ENCODE measurements at places on chromosomes 7 and 10.

- DNase-seq: no peak
Measured at GRCh38 chr7:127536741-127537140, 48.7 kb downstream of the GCC1 start.

DNA sequence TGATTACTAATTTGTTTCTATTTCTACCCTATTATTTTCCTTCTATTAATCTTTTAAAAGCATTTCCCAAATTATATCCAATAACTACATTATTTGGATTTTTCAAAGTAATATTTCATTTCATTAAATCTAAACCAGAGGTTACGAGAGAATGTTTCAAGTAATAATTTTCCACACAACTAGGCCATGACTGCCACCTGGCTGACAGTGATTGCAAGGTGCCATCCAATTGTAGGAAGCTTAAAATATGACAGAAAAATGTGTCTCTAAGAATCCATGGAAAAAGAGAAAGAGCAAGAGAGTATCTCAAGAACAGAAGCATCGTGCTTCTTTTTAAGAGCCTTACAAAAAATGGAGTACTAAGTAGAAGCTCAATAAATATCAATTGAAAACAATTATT lies 48.7 kb downstream of the TPK1 start:
- DNase-seq: no peak

DNA sequence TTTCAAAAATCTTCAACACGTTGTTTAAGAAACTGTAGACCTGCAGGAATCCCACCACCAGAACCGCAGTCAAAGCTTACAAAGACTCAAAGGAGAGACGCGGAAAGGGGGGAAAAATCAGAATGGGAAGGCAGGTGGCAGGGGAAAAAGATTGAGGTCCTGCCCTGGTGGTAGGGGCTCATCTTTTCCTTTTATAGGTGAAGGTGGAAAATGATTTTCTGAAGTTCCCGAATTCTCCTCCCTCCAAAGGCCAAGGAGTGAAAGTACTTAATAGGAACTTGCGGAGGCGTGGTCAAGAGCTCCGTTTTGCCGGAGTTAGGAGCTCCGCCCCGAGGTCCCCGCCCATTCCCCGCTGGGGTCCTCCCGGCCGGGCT lies 724 bp downstream of the BBIP1 start:
- DNase-seq: peak; percentile 88

GRCh38 chr10:93591065-93591808 lies 9.8 kb downstream of the RBP4 start:
- no peak for DNase-seq

DNA sequence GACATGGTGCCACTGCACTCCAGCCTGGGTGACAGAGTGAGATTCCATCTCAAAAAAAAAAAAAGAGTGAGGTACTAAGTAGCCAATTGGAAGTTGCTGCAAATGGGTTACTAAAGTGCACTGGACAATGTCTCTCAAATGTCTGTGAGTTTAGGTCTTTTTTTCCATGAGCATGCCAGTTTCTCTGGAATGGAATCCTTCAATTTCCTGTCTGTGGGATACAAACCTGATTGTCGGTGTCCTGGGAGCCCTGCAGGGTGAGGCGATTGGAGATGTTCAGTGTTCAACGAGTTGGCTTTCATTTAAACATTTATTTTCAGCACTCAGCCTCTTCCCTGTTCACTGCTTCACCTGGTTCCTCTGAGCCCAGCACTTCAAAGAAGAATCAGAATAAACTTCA lies 5.3 kb upstream of the CALD1 start:
- no peak for DNase-seq

- DNase-seq: no peak
Measured at GRCh38 chr7:24829787-24830186, 72.5 kb upstream of the GSDME start.

- no peak for DNase-seq
Measured at GRCh38 chr7:37349979-37350590, 98.6 kb downstream of the ELMO1 start.

GRCh38 chr10:70508912-70509756 lies 30.6 kb downstream of the PALD1 start:
- DNase-seq: no peak

GRCh38 chr7:100670074-100670473 lies 3.5 kb upstream of the GNB2 start:
- no peak for DNase-seq

GRCh38 chr10:121062115-121062514 lies 211.0 kb downstream of the WDR11 start:
- no peak for DNase-seq

DNA sequence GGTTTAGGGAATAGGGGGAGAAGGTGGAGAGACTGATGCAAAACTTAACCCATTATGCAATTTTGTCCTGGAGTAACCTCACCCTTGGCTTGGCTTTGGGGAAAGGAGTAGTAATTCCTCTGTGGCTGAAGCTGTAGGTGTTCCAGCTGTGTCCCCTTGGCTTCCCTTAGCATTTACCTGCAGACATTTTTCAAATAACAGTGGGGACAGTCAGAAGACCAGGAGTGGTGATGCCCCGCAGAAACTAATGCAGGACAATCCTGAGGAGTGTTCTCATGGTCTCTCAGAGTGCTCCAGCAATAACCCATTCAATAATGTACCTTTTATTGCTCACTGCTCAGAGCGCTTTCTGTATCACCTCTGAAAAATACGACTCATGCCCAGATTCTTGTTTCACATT lies 282.1 kb downstream of the ZEB1 start:
- DNase-seq: no peak

- peak; percentile 75 for DNase-seq
Measured at GRCh38 chr10:79457256-79457785, 11.9 kb upstream of the ZCCHC24 start.

- DNase-seq: no peak
Measured at GRCh38 chr10:89241026-89241425, 10.5 kb downstream of the LIPA start.

- DNase-seq: no peak
Measured at GRCh38 chr10:55746002-55746401, 615.1 kb downstream of the ZWINT start.

- no peak for DNase-seq
Measured at GRCh38 chr7:28181416-28181815, 821 bp upstream of the JAZF1 start.

DNA sequence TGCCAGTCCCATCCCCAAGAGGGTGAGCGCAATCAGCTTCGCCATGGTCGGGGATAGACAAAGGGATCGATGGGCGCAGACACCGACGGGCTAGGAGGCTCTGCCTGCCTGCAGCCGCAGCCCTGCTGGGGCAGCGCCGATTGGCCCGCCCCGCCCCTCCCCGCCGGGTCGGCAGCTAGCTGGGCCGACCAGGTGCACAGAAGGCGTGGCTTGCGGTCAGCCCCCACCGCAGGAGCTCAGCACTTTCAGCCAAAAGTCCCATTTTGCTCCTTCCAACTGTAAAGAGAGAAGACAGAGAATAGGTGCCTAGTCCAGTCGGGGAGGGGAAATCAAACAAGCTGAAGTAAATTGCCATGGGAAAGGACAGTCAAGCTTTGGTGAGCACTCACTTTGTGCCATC lies at the start of gene PON1:
PON1 (minus strand) TSS at position 102 of the 400 bp plus-strand sequence; CDS start at position 45, 57 bp downstream.
- DNase-seq: no peak

DNA sequence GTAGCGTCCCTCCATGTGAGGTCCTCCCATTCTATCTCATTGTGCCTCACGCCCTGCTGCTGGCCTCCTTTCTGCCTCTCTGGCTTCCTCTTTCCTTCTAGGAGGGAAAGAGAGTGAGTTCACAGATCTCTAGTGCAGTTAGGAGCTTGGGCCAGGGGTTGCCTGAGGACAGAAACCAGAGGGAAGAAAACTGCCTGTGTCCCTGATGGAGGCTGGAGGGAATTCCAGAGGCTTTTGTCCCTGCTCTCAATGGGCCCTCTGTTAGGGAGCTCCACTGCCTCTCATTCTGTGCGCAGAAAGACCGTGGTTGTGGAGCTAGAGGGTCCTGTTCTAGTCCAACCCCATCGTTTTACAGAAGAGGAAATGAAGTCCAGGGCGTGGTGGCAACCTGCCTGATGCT lies 4.6 kb downstream of the MARVELD1 start:
- no peak for DNase-seq

DNA sequence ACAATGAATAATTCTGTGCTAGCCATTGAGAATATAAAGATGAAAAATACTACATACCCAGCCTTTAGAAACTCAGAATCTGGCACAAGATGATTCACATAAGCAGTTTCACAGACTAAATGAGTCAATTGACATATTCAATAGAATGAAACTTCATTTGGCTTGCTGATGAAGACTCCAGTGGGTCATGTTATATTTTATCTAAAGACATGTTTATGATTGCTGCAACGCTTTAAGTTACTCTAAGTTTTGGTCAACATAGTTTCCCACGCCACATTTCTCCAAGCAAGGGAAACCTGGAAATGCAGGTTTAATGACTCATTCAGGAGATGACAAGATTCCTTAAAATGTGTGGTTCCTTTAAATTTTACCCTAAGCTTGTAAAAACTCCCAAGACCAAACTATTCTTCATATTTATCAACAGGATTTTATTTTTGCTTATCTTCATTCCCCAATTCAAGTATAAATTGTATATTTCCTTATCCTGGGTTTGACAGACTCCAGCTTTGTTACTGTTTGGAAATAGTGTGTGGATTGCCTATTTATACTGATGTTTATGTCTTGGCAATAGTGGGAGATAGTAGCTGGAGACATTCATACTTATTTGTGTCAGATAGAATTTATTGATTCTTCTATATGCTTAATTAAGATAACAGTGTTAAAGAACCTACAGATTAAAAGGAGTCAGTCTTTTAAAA lies 6.6 kb downstream of the SEMA3A start:
- DNase-seq: no peak

- no peak for DNase-seq
Measured at GRCh38 chr10:116665541-116666125, 44.9 kb downstream of the PNLIPRP2 start.

- no peak for DNase-seq
Measured at GRCh38 chr7:49845626-49846025, 72.2 kb downstream of the VWC2 start.

- DNase-seq: no peak
Measured at GRCh38 chr10:24929904-24930303, 22.5 kb downstream of the PRTFDC1 start.

GRCh38 chr7:36298106-36298505 lies 91.6 kb upstream of the ANLN start:
- no peak for DNase-seq

GRCh38 chr7:135445690-135446089 lies 64.2 kb downstream of the CNOT4 start:
- no peak for DNase-seq

DNA sequence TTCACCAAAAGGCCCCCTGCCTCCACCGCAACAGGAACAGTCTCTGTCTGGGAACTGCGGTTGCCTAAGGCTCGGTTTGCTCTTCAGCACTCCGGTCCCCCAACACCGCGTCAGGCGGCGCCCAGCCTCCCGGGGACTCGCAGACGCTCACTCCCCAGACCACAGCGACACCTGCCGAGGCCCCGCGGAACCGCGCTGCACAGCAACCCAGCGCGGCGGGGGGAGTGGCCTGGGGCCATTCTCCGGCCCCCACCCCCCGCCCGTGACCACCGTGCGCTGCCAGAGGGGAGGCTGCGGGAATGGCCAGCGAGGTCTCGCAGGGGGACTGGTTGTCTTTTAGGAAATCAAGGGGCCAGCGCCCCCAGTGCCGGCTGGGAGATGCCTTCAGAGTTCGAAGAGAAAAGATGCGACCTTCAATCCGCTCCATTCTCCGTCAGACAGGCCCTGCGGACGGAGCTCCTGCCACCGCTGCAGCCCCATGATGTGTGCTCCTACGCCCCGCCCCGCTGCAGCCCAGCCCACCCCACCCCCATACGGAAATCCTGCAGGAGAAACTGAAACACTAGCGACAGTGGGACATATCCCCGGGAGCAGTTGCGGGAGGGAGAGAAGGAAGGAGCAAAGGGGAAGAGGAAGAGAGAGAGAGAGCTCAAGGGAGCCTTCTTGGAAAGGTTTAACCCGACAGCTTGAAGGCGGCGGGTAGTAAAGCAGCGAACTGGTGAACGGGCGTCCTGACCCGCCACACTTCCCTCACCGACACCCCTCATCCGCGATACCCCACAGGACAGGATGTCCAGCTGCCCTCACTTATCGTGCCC lies 137.4 kb upstream of the CDCA7L start:
- DNase-seq: peak; percentile 31

GRCh38 chr7:137853053-137853452 lies 6.3 kb upstream of the DGKI start:
- DNase-seq: no peak

- no peak for DNase-seq
Measured at GRCh38 chr10:121179006-121179405, 327.8 kb downstream of the WDR11 start.

- no peak for DNase-seq
Measured at GRCh38 chr7:11319491-11320274, 346.0 kb downstream of the PHF14 start.

DNA sequence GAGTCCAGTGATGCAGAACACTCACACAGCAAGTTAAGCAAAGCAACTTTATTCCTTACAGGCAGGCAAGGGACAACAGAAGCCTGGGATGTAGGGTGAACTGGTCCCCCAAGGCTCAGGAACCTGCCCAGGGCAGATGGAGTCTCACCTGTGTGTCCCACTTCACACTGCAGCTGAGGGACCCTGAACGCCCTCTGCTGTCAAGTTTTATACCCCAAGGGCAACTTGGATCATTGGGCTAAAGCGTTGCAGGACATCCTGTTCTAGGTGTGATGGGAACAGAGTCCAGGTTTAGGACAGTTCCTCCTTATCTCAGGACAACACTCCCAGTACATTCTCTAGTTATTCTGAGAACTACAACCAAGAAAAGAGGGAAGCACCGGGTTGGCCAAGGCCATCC lies 49.5 kb upstream of the ZNF746 start:
- DNase-seq: no peak

DNA sequence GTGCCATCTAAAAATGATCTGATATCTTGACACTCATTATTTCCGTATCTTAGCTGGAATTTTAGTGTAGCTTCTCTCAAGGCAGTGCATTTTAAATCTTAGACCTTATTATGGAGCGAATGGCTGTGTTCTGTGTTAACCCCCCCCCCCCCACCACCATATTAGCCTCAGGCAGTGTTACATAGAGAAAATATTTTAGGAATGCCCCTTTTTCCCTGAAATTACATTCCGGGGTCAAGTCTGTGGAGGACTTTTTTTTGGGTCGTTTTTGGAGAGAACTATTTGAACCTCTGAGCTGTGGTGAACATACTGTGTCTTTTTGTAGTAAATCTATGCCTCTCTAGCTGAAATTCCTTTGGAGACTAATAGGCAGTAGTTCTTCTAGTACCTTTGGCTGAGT lies 3.1 kb downstream of the CCDC126 start:
- no peak for DNase-seq

- no peak for DNase-seq
Measured at GRCh38 chr10:47298715-47299114, 1.3 kb upstream of the GDF10 start.

DNA sequence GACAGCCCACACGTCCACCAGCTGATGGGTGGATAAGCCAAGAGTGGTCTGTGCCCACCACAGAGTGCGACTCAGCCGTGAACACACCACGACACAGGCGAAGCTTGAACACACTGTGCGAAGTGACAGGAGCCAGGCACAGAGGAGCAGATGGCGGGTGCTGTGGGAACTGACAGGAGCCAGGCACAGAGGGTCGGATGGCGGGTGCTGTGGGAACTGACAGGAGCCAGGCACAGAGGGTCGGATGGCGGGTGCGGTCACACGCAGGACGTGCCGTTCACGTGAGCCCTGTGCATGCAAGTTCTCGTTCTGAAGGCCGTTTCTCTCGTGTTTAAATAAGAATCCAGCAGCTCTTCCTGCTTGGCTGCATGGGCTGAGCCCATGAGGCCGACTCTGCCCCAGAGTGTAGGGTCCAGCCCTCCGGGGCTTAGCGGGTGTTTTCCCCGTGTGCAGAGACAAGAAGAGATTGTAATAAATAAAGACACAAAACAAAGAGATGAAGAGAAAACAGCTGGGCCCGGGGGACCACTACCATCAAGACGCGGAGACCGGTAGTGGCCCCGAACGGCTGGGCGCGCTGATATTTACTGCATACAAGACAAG lies 5.9 kb upstream of the ADAP1 start:
- DNase-seq: no peak
